Midbrain (tissue), 1 donor: ENCODE measurements at places on chromosomes 3 and 15.
A peak's percentile ranks its signal among the peaks of the same experiment; 100 is the strongest.

DNA sequence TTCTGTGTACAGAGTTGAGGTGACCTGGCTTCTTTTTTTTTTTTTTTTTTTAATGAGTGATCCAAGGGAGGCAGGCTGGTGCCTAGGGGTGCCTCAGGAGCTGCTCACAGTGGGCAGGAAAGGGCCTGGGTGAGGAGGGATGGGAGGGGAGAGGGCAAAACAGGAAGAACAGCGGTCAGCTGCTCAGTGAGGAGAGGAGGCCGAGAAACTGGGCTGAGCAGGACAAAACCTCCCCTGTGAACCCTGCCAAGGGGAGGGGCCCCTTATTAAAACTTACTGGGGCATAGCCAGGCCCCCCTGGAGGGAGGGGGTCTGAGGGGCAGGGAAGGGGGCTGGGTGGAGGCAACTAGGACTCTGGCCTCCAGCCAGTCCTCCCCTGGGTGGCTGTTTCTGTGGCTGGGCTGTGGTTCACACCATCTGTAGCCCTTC lies 3.5 kb downstream of the PLEKHO2 start:
- peak; percentile 64 for DNase-seq

DNA sequence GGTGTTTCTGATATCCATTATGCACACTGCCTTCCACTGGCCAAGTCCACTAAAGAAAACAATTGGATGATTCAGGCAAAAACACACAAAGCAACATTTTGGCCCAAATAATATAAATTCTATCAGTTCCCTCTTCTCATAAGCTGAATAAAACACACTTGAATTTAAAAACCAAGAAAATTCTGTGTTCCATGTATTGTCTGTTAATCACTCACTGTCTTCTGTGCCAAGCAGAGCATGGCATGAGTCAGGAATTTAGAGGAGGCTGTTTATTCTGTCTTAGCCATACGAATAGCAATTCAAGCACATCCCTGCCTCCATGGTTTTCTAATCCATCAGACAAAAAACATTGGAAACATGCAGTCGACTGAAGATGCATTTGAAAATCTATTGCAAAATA lies 215.6 kb upstream of the UMPS start:
- peak; percentile 21 for DNase-seq

DNA sequence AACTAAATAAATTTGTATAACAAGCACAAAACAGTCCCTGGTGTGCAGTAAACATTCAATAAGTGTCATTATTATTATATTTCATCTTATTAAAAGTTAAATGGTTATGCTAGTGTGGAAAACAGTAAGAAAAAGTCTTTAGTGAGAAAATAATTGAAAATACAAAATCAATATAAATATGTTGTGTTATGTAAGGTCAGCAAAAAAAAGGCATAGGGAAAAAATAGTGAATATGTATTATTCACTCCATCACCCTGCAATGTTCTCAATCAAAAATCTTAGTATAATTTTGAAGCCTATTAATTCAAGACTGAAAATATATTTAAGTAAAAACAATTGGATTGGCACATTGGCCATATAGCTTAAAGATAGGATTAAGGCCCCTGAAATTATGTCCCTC lies 63.3 kb upstream of the KCNMB2 start:
- no peak for DNase-seq

DNA sequence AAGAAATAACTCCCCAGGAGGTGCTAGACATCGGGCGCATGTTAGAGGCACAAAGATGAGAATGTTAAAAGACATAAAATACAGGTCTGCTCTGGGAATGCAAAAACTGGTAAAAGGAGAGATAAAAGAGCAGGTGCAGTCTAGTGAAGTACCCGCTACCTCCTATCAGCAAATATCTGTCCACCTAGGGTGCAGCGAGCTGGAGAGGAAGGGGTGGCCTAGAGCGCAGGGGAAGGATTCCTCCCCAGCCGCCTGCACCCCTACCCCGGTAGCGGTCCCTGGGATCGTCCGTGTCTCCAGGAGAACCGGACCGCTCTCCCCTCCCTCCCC lies 237 bp upstream of the ZNF662 start:
- DNase-seq = no peak

DNA sequence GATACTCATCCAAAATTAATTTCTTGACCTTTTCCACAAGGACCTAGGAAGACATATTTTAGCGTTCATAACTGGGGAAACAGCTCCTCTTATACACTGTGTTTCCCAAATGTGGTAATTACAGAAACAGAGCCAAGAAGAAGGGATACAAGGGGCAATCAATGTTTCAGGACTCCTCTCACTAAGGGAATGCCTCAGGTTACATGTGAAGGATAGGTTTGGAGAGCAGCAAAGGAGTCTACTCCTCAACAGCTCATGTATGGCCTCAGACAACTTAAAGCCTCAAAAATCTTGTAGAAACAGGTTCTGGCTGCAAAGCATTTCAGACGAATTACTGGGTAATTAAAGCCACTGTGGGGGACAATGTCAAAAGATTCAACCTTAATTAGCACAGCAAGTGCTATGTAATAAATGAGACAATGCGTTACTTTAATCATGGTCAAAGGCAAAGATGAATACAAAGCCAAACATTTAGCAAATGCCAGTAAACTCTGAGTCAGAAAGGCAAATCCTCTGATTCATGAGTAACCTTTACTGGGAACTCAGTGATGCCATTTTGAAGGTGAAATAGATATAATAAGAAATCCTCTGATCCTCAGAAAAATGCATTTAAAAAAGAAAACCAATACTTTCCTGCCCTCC lies 1111.2 kb downstream of the TUSC7 start:
- DNase-seq = no peak

- no peak for DNase-seq
Measured at GRCh38 chr15:101126618-101127505, 125.0 kb downstream of the CHSY1 start.

- no peak for DNase-seq
Measured at GRCh38 chr15:80773122-80773551, 6.0 kb upstream of the CEMIP start.

- no peak for DNase-seq
Measured at GRCh38 chr3:60086811-60087210, 1037.0 kb upstream of the CFAP20DC start.

- DNase-seq = no peak
Measured at GRCh38 chr3:27653803-27654558, 68.1 kb downstream of the EOMES start.

- no peak for DNase-seq
Measured at GRCh38 chr15:94174399-94174802, 57.0 kb upstream of the MCTP2 start.

GRCh38 chr3:48478626-48479555 lies 25.1 kb downstream of the SHISA5 start:
- DNase-seq = no peak

GRCh38 chr3:33331414-33331813 lies 54.2 kb downstream of the FBXL2 start:
- no peak for DNase-seq

GRCh38 chr3:173734473-173734872 lies 336.9 kb downstream of the NLGN1 start:
- no peak for DNase-seq

- no peak for DNase-seq
Measured at GRCh38 chr3:189563853-189564563, 67.2 kb upstream of the TP63 start.

GRCh38 chr15:100597862-100598261 lies 4.1 kb downstream of the LINS1 start:
- no peak for DNase-seq

- DNase-seq = peak; percentile 53
Measured at GRCh38 chr3:71307991-71308697, 275.4 kb downstream of the FOXP1 start.

- no peak for DNase-seq
Measured at GRCh38 chr3:5699811-5700210, 512.3 kb downstream of the EDEM1 start.

DNA sequence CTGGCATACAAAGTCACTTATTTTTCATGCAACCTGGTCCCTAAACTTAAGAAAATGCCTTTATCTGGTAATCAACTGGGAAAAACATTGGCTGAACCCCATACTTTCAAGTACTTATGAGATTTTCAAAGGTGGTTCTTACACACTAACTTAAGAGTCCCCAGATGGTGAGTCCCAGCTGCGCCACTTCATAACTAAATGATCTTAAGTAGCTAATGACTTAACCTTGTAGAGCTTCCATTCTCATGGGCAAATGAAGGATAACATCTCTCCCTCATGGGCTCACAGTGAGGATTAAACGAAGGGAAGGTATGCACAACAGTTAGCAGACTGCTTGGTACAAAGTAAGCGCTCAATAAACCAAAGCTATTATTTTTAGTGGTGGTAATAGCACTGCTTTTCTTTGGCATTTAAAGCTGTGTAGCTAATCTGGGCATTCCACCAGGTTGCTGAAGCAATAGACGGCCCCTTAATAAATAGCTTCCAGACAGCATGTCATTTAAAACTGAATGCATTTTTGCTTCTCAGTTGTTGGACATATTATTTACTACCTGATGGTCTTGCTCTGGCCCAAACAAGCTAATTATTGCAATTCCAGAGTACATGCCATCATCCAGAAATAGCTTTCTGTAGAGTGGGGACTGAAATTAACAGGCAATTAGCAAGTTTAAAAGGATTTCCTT lies 55.4 kb downstream of the LIPC start:
- no peak for DNase-seq

DNA sequence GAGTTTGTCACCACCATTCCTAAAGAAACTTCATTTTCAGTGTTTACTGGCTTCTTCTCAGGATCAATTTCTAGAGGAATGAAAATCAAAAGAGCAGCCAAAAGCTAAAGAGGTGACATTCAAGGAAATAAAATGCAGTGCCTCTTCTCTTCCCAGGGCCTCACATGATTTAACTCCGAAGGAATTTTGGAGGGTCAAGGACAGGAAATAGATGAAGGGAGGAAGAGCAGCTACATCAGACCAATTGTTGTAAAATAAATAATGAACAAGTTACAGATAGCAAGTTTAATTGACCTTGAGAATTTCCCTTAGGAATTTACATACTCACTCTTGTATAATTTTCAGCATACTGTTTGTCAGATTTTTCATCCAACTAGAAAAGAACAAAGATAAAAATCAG lies 78.1 kb downstream of the LRRFIP2 start:
- DNase-seq = no peak

DNA sequence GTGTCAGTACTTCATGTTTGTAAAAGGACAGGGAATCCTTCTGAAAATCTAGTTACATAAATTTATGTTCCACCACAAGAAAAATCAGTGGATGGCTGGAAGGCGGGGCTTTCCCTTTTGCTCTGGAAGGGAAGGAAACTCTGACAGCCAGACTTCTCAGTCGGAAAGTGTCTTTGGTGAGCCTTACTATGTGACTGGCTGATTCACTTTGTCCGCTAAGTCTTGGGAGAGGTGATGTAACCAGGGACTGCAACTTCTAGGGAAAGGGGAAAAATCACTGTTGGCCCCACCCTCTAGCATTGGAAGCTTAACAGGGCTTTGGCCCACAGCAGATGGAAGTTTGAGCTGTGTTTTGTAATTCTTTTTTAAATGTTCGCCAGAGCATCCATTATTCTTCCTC lies 281.4 kb upstream of the CTDSPL start:
- DNase-seq = no peak

GRCh38 chr3:52856666-52857065 lies 21.8 kb upstream of the MUSTN1 start:
- no peak for DNase-seq

DNA sequence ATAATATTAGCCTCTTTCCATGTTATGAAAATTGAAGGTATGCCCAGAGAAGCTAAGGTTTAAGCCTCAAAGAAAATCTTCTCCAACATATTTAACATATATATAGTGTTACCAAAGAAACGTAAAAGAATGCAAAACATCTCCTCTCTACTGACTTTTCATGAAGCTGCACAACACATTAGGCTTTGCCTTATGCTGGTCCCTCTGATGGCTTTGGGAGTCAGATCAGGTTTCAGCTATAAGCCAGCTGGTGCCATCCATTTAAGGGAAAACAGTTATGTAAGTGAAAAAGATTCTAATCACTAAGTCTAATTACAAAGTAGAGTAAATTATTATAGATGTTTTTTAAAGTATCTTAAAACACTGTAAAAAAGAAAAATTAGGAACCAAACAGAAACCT lies 410.5 kb downstream of the LSAMP start:
- no peak for DNase-seq

GRCh38 chr3:188106887-188107830 lies 46.8 kb upstream of the LPP start:
- DNase-seq = no peak

DNA sequence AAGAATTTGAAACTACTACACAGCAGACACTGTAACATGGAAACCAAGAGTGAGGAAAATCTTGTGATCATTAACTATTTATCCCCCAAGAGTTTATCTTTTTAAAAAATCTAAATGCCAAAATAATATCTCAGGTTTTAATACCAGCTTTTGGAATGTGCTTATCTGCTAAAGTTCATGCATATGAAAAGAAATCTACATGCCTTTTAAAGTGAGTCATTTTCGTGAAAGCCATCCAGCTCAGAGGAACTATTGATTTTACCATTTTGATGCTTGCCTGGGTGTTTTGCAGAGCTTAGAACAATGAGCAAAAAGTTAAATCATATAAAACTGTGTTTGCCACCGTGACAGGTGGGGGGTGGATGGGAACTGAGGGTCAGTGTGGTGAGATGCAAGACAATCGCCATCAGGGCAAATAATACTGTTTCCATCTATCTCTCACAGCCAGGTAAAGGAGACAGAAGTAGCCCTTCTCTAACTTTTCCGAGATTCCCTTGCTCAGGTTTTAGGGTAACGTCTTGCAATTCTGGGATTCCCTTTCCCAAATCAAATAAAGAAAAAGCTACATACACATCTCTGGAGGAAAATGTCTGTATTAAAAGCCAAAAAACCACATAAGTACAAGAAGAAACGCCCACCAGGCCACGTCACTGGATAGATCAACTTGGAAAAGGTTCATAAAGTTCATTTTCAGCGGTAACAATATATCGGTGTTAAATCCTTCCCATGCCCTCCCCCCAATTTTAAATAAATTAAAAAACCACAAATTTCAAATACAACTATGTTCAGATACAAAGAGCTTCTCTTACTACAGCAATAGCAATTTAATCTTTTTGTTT lies 2.0 kb downstream of the TMEM158 start:
- DNase-seq = no peak

GRCh38 chr3:30912301-30912700 lies 17.8 kb upstream of the GADL1 start:
- DNase-seq = no peak

DNA sequence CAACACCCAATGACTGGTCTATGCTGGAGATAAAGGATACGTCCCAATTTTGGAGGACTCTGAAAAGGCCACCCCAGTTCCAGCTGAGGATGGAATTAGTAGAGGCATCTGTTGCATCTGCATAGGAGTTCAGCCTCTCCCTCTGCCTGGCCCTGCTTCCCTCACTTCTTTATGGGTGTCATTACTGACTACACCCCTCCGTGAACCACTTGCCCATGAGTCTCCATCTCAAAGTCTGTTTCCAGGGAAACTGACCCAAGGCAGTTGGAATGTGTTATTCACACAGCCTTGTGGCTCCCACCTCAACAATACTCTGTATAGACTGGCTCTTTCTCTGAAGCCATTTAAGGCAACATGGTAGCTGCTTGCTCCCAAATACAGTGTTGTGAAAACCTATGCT lies 21.4 kb upstream of the PCOLCE2 start:
- DNase-seq = no peak

- no peak for DNase-seq
Measured at GRCh38 chr3:155149494-155149893, 69.4 kb downstream of the MME start.

GRCh38 chr3:12926660-12927059 lies 85.3 kb upstream of the RPL32 start:
- DNase-seq = no peak

- DNase-seq = peak; percentile 41
Measured at GRCh38 chr3:8663177-8664061, 18.8 kb upstream of the SSUH2 start.

- no peak for DNase-seq
Measured at GRCh38 chr15:61654918-61655317, 405.3 kb downstream of the VPS13C start.

- DNase-seq = no peak
Measured at GRCh38 chr3:143791386-143791785, 56.9 kb downstream of the SLC9A9 start.
